Regular cardiac myocyte (primary cell): ENCODE measurements at places on chromosomes 4 and X. TPM values are rescaled to one million over a fixed set of nuclear protein-coding genes. Genes with fewer than 3 reads are reported as not detected.

Gene FABP2
- under 0.01 TPM in 1 of 2 replicates, not detected in the other for total RNA-seq

Gene NKRF
- total RNA-seq: 4.8 and 5.4 TPM in 2 replicates

Gene G6PD
- 29.0 and 62.9 TPM in 2 replicates for total RNA-seq

Gene FDCSP
- total RNA-seq: not detected in 2 replicates

Gene IL21
- not detected in 2 replicates for total RNA-seq

Gene FAT4
- 4.4 and 11.6 TPM in 2 replicates for total RNA-seq

Gene CFAP47
- total RNA-seq: under 0.01 TPM in 1 of 2 replicates, not detected in the other

Gene CXCL9
- not detected in 2 replicates for total RNA-seq

Gene CXCL1
- total RNA-seq: 80.9 and 193 TPM in 2 replicates
